DMS153 (cell line): ENCODE measurements at places on chromosomes 3 and 15.

GRCh38 chr15:34644061-34644460 is 60.6 kb upstream of the GOLGA8B start:
- DNase-seq: no peak

GRCh38 chr15:90619939-90620338 is 90.2 kb downstream of the CRTC3 start:
- DNase-seq: no peak

DNA sequence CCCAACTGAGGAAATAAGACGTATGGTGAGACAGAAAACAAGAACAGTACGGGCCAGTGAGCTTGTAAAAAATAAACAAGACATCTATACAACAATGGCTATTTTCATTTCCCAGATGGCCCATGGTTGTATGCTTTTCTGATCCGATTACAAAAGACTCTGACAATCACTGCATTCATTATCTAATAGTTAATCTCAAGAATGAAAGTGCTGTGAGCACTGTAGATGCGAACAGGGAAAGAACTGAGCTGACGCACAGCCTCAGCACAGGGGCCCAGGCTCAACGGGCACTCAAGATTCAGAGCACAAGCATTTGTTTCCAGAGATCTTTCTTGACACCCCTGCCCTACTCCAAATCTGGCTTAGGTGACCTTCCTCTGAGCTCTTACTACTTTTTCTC is 6.9 kb downstream of the MTMR10 start:
- no peak for DNase-seq

GRCh38 chr3:104629038-104629437 is 737.7 kb upstream of the ALCAM start:
- no peak for DNase-seq
